ENCODE measurements at places on chromosomes 3 and 15. TPM values are rescaled to one million over a fixed set of nuclear protein-coding genes. Genes with fewer than 3 reads are reported as not detected.

Gene CYP1A2
- total RNA-seq: not detected

Gene PSTPIP1
- total RNA-seq: 23.4 TPM

Gene ROBO2
- total RNA-seq: under 0.01 TPM

Gene NLGN1
- 2.2 TPM for total RNA-seq

Gene SCN11A
- total RNA-seq: under 0.01 TPM

DNA sequence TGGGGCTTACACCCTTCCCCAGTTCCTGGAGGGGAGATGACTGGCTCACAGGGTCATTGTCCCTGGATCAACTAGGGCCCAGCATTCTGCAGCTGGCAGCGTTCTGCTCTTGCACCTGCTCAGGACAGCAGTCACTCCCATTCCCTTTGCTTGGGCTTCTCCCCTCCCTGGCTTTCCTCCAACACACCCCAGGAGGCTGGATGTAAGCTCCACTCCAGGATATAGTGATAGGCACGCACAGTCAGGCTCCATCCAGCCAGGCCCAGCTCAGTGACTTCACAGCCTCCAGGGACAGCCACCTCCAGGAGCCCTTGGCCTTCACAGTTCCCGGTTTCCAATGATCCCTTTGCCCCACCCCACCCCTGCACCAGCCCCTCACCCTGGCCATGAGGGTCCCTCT is 1.9 kb downstream of the SPTBN5 start:
- DNase-seq: no peak

DNA sequence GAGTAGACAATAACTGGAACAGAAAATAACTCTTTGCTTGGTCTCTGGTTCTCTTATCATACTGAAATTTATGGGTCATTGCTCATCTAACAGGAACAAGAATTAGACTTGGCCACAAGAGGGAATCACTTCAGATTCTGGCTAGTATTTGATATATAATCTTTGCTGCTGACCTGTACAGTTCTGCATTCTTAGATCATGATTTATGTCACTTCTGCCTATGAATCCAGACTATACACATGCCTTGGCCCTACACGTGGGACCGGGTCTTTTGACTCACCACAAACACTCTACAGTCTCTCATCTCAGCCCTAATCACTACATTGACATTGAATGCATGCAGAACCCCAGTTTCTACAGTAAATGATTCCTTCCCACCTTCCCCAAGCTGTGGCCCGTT is 162.5 kb upstream of the SOX2 start:
- no peak for DNase-seq

DNA sequence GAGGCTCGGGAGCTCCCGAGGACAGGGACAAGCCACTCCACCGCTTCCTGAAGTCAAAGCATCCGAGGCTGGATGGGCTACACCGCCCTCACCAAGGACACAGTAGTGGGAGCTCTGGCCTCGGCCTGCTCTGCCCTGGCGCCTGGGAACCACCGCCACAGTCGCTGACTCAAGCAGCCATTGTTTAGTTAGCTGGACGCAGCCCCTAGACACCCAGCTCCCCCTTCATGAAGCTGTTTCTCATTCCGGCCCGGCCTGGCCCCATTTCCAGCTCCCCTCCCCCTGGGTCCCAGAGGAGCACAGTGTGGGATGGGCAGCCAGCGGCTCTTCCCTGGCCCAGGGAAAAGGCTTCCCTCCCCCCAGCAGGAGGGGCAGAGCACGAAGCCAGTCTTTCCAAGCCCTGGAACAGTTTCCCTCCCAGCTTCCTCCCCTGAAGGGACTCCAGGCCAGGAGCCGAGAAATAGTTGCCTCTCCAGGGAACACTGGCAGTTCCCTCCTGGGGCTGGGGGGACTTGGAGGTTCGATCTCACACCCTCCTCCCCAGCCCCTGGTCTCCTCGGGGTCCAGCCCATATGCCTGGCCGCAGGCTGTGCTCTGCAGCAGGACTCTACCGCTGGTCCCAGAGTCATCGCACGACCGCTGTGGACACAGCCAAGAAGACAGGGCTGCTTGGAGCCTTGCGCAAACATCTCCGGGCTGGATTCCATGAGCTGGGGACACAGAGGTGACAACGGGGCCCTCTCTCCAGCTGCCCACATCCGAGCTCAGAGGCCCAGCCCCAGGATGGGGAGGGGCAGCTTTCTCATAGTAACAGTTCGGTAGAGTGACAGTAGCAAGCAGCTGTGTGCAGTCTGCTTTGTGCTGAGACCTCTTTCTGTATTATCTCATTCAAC is 10.0 kb downstream of the PLXND1 start:
- DNase-seq: peak; percentile 59

DNA sequence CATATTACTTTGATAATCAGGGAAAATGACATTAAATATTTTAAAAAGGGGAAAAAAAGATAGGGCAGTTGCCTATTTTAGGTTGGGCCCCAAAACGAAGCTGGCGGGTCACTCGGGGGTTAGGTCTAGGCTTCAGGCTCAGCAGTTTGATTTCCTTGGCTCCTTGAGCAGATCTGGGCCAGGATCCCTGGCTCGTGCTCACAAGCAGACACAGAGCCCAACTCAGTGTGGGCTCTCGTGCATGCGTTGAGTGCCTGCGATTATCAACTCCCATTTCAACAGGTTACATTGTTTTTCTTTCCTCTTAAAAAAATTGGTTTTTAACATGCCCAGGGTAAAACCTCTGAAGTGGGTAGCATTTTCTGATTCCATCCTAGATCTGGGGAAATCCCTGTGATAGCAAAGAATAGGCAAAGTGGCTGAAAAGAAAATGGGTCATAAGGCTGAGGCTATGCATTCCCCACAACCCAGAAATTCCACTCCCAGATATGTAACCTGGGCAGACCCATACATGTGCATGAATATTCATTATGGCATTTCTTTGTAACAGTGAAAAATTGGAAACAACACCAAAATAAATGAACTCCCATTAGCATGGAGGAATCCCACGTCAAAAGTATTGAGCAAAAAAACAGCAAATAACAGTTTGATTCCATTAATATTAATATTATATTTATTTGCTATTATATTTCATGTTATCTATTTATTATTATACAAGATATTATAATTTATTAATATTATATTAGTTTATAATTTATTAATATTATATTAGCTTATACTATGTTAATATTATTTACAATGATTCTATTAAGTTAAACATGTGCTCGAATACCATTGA is 27.8 kb downstream of the FAM43A start:
- no peak for DNase-seq

DNA sequence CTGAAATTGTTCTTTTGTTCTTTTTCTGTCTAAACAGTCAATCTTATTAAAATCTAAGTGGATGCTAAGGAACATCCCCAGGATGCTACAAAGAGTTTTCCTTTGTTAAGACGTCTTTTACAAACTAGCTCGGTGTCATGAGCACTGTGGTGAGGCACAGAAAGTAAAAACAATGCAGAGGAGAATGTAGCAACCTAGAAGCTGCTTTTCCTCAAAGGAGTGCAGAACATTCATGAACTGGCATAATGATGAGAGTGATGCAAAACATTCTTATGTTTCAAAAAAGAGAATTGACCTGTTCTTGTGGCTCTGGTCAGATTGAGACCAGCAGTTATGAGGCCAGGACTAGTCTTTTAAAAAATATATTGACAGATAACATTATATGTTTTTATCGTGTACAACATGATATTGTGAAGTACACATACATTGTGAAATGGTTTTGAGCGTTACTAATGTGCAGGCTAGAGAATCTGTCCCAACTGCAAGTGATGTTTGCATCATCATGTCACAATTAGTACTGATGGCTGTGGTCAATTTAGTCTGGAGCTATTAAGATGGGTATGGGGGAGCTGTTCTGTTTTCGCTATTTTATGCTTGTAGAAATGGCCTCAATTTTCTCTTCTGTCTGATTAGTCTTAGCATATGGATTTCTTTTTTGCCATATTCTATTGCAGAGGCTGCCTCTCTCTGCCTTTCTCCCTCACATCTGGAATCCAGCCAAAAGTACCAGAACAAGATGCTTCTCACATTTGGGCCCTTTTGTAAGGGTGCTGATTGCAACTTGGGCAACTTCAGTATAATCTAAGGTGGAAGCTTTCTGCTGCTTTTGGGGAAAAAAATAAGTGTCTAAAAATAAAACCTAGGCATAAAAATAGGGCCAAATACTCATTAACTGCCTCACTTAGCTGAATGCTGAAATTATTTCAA is 50.2 kb downstream of the HHLA2 start:
- DNase-seq: no peak

GRCh38 chr3:141332416-141332815 is 35.9 kb upstream of the ZBTB38 start:
- no peak for DNase-seq

- no peak for DNase-seq
Observed at GRCh38 chr3:161070252-161070930, 34.8 kb downstream of the B3GALNT1 start.

DNA sequence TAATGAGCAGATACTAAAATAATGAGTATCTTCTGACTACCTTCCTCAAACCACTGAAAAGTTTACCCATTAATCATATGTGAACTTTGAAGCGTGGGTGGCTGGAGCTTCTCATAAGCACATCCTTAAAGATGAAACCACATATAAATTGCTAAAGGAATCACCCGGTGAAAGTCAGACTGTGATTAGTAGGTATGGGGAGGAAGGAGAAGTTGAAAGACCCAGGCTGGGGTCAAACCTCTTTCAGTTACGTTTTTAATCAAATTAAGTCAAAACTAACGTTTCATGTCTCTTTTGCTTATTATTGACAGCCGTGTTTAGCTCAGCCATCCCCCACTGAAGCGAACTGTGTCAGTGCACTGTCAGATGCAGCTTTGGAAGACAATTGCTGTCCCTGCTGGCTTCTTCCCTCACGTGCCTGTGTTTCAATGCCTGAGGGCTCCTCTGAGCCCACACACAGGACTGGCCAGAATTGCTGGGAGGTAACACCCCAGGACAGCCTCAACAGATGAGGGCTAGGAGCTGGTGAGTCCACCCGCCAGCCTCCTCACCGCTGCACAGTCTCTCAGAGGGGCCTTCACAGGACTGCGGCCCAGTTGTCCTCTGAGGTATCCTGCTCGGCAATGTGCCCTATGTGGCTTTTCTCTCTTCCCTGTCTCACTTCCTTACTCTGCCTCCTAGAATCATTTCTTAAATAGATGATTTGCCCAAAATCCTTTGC is 29.3 kb upstream of the SH3BP5 start:
- DNase-seq: no peak

DNA sequence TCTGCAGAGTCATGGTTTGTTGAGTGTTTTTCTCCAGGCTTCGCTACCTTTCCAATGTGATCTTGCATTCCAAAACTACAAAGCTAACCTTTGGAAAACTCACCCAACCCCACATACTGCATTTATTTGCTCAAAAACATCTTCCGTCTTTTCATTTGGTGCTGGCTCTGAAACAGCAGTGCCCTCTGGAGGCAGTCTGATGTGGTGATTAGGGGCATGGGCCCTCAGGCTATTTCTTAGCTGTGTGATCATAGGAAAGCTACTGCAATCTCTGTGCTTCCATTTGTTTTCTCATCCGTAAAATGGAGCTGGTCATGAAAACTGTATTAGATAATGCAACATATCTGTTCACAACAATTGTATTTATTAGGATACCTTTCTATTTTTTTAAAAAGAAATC is 47.0 kb downstream of the MTHFS start:
- peak; percentile 51 for DNase-seq

- DNase-seq: no peak
Observed at GRCh38 chr3:129056451-129057173, 4.0 kb upstream of the GP9 start.

- DNase-seq: no peak
Observed at GRCh38 chr3:76627236-76627635, 412.7 kb upstream of the ROBO2 start.

GRCh38 chr15:85661859-85662258 is 132.9 kb downstream of the KLHL25 start:
- DNase-seq: no peak

All from hematopoietic multipotent progenitor cell (in vitro differentiated cells).